ENCODE measurements at places on chromosomes 1 and 21.

GRCh38 chr1:222889440-222889839, 74.6 kb downstream of the DISP1 start:
- no peak for DNase-seq

DNA sequence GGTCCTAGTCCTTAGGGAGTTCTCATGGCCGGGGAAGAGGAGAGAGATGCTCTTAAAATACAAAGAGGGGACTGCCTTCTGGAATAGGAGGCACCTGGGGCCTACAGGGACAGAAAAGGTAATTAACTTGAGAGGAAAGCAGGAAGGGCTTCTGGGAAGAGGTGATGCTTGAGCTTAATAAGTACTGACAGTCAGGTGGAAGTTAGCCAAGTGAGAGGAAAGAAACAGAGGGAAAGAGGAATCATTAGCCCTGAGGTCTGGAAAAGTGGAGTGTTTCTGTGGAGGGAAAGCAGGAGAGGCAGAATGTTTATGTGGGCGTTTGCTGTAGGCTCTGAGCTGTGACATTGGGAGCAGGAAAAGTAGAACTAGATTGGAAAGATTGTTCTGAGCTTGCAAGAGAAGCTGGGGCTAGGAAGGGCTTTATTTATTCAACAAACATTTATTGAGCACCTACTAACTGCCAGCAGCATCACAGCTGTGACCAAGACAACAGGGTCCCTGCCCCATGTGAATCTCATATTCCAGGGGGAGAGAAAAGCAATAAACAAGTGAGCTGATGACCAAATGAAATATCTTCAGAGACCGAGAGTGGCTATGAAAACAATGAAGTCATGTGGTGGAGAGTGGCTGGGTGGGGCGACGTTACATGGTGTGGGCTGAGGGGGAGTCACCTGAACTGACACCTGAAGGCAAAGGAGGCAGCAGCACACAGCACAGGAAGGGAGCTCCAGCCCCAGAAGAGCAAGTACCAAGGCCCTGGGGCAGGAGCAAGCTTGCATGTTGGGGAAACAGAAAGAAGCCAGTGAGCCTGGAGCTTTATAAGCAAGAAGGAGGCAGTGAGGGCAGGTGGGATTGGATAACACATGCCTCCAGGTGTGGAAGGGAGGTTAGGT, 4.4 kb upstream of the FNDC5 start:
- DNase-seq = no peak

DNA sequence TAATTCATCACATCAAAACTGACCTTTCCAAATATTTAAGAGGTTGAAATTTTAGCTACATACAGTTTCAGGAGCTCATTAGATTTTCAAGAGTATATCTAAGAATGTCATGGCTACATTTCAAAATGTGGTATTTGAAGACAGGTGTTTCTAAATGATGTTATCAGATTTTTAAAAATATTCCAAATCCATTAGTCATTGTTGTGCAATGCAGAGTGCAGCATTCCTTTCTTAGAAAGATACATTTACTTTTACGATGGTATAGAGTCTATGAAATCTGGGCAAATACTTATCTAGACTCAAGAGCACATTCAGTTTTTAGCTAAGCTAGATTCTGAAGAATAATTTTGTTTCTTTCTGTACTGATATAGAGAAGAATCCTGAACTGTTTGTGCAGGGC, 230.3 kb downstream of the CHRM3 start:
- DNase-seq = no peak

- DNase-seq = no peak
Observed at GRCh38 chr1:185661971-185662370, 72.2 kb upstream of the HMCN1 start.

GRCh38 chr21:33383056-33383888, 19.9 kb upstream of the IFNGR2 start:
- peak; percentile 94 for DNase-seq

DNA sequence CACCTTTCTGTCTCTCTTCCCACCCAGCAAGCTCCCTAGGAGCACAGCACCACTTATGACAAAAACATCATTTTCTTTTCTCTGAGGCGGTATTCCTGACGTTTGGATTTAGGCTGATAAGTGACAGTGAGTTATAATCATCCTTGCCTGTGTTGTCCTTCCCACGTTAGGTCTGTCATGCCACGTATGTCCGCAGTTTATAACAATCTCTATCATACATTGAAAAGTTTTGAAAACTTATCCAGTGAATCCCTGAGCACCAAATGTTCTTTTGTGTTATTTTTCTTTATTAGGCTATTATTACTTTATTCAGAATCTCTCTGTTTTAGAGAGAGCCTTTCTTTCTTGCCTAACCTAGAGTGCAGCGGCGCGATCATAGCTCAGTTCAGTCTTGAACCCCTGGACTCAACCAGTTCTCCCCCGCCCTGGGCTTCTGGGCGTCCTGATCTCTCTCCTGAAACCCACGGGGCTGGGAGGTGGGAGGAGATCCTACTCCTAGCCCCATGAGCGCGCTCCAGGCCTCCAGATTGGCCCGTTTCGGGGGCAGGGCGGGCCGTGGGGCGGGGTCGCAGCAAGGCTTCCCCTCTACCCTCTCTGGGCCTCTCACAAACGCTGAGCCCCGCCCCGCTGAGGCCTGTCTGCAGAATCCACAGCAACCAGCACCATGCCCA, at the start of gene GSTM2:
TSS of gene GSTM2 (plus strand) at position 606 of the 671 bp plus-strand sequence. CDS start at position 665, 59 bp downstream.
- DNase-seq = no peak

DNA sequence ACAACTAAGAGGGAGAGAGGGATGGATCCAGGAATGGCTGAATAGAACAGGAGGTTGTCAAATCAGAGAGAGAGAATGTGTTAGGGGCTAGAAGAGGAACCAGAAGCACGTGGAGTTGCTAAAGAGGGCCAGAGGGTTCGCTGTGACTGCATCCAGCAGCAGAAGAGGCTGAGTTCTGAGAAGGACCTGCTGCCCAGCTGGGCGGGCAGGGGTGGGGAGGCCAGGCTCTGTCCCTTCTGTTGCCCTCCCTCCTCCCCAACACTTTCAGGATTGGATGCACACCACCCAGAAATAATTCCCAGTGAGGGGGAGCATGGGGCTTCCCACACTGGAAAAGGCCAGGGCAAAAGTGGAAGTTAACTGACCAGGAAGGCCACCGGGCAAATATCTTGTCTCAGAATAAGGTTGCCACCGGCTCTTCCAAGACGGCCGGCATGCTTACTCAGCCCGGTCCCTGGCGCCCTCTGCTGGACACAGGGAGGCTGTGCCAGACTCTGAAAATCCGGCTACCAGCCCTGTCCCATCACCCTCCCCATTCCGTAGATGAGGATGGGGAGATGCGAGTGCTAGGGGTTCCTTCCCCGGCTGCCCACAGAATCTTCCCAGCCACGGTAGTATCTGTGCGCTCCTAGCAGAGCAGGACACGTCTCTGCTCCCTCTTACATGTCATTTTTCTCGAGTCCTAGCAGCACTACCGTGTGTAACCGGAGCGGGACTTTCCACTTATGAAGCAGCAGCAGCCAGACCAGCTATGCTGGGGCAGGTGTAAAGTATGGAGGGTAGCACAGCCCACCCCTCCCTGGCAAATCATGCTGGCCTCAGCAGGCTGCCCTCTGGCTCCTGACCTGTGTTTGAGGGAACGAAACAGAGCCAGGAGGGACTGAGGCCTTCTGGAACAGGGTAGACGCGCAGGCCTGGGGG, 46.8 kb upstream of the A3GALT2 start:
- DNase-seq = peak; percentile 42

DNA sequence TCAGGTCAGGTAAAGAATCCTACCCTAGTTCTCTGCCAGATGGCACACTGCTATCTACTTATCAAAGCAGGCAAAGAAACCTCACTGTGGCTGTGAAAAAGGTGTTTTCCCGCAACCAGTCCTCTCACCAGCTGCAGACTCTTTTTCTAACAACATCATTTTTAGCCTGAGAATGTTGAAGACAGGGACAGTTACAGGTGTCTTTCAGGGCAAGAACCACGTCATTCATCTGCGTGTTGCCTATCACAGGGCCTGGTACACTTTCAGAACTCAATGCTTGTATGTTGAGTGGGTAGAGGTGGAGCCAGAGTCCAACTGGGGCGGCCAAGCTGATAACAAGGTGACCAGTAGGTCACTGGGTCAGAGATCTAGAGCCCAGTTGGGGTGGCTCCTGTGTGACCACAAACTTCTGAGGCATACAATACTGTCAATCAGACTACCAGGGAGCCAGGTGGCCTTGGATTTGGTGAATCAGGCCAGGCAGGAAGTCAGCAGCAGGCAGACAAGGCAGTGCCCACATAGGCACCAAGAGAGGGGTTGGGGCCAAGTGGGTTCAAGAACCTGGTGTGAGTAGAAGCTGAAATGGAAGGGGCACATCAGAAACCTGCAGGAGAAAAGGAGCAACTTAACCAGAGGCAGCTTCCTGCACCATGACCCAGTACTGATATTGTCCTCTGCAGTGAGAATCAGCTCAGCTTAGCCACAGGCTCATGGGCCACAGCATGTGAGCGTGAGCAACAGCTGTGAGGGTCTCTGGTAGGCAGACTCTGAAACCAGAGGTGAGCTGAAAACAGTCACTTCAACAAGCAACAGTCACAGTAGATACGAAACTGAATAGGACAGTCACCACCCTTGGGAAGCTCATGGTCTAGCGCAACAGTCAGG, 123.6 kb downstream of the DTL start:
- no peak for DNase-seq

DNA sequence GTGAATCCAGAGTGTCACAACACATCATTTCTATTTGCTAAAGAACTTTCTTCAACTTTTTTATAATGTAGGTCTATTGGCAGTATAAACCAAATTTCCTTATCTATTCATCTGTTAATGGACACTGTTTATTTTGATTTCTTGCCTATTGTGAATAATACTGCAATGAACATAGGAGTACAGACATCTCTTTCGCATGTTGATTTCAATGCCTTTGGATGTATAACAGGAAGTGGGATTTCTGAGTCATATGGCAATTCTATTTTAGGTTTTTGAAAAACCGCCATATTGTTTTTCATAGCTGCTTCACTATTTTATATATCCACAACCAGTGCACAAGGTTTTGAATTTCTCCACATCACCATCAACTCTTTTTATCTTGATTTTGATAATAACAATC, 198.7 kb downstream of the KCNT2 start:
- no peak for DNase-seq

- peak; percentile 85 for DNase-seq
Observed at GRCh38 chr1:209808059-209808581, 2.2 kb upstream of the IRF6 start.

DNA sequence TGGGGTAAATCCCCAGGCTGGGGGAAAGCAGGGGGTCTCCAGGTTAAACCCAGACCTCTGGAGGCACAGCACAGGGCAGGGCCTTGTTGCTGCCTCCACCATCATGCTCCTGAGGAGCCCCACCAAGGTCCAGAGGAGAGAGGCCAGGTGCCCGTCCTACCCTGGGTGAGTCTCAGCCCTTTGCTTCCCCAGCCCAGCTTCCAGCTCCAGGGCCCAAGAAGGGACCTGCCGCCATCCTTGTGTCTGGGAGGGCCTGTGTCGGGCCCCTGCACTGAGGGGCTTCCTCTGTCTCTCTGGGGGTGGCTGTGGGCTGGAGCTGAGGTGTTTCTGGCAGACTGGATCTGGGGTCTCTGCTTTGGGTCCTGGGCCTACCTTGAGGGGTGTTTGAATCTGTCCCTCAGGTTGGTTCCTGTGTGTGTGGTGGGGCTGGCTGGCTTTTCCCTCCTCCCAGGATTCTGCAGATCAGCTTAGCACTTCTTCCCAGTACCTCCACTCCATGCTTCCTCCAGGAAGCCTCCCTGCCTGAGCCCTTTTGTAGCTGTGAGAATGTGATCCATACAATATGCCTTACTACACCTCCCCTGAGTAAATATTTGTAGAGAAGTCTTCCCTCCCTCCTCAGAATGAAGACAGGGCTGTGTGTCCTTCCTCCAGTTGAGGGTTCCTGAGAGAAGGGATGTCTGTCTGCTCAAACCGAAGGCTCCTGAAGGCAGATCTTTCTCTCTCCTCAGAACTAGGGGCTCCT, 6.2 kb downstream of the GPR3 start:
- no peak for DNase-seq

GRCh38 chr1:168921629-168922028, 184.9 kb upstream of the ATP1B1 start:
- DNase-seq = no peak

- DNase-seq = no peak
Observed at GRCh38 chr1:242178924-242179708, 180.2 kb upstream of the MAP1LC3C start.

GRCh38 chr1:192937128-192937527, 122.0 kb downstream of the UCHL5 start:
- no peak for DNase-seq

GRCh38 chr1:158509471-158510156, 37.6 kb downstream of the OR10R2 start:
- no peak for DNase-seq

- no peak for DNase-seq
Observed at GRCh38 chr1:78869136-78869535, 137.4 kb downstream of the ADGRL4 start.

DNA sequence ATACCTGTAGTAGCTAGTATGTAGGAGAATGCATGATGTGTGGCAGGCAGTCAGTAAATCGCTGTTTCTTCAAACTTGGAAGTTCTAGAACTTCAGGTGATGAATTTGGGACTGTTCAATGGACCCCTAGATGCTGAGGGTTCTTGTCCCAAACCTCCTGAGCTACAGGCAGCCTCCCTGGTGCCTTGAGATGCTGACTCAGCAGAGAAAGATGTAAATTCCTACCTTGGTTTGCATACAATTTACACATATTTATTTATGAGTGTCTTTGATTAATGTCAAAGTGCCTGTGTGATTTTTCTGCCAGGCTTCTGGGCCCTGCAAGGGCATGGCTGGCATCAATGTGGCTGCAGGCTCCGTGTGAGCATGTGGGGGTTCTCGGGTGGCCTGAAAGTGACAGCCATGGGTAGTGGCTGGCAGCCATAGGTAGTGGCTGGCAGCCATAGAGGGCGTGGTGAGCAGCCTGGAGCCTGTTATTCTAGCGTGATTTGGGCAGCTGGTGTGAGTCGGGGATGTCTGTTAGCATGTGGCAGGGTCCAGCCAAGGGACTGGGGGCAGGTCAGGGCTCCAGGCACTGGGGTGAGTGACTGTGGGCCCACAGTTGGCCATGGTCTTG, 13.2 kb upstream of the POU3F1 start:
- no peak for DNase-seq

DNA sequence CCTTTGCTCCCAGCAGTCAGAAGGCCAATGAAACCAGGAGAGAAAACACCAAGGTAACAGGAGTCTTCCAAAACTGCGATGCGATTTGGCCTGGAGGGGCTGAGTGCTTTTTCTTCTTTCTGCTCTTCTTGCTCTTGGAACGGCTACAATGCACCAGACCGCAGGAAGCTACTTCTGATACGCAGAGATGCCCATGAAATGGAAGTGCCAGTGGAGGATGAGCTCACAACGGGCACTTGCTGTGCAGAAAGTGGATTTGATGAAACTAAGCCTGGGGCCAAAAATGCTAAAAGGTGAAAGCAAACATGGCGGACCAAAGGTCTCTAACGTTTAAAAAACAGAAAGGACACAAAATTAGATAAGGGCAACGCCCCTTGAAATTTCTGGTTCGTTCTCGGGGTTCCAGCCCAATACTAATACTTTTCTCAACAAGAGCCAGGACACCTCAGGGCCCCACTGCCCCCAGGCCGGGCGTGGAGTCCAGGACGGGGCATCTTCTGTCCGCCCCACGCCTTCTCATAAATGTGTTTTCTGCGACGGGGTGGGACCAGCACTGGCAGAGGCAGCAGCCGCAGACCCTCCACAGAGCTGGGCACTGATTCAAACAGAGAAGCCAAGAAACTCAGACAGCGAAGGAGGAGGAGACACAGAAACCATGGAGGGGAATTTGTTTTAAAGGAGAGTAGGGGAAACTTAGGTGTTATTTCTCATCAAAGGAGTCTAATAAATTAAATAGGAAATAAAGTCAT, 101.3 kb downstream of the CRYAA start:
- DNase-seq = no peak

- no peak for DNase-seq
Observed at GRCh38 chr1:43994794-43995790, 3.7 kb downstream of the CCDC24 start.

GRCh38 chr1:103283371-103283770, 175.0 kb upstream of the COL11A1 start:
- DNase-seq = no peak
